ENCODE measurements at places on chromosomes 5 and 9. TPM values are rescaled to one million over a fixed set of nuclear protein-coding genes. Genes with fewer than 3 reads are reported as not detected.

Gene MYMK
- polyA plus RNA-seq, result 1.3 TPM

Gene LAMC3
- 43.4 TPM for polyA plus RNA-seq

Gene GPX3
- polyA plus RNA-seq, result 66.2 TPM

Gene AK8
- polyA plus RNA-seq, result 2.6 TPM

Gene KIF24
- polyA plus RNA-seq, result 0.71 TPM

Gene RNF208
- polyA plus RNA-seq, result 3.3 TPM

Gene SLC1A3
- polyA plus RNA-seq, result 39.6 TPM

Gene DNAJC18
- 14.4 TPM for polyA plus RNA-seq

Gene TMC1
- not detected for polyA plus RNA-seq

Gene GRXCR2
- polyA plus RNA-seq, result not detected

Gene SLC36A2
- polyA plus RNA-seq, result not detected

Gene CSF1R
- 5.1 TPM for polyA plus RNA-seq

Gene ORM1
- polyA plus RNA-seq, result 976 TPM

Gene OR1J2
- polyA plus RNA-seq, result not detected

Gene KLHL3
- polyA plus RNA-seq, result 1.4 TPM

Gene GPR150
- polyA plus RNA-seq, result 1.0 TPM

Gene ZFP2
- 0.85 TPM for polyA plus RNA-seq

Gene IL33
- polyA plus RNA-seq, result not detected

Gene C5
- polyA plus RNA-seq, result 13.8 TPM

Gene CER1
- polyA plus RNA-seq, result not detected

Gene ARID3C
- polyA plus RNA-seq, result not detected

Gene LRRC19
- 9.6 TPM for polyA plus RNA-seq

Gene TNFSF15
- polyA plus RNA-seq, result 7.1 TPM

Gene PCDHAC2
- 6.4 TPM for polyA plus RNA-seq

Gene NUDT2
- polyA plus RNA-seq, result 40.8 TPM

Gene FCN1
- polyA plus RNA-seq, result not detected

Gene IL7R
- polyA plus RNA-seq, result 0.47 TPM

Gene BAAT
- polyA plus RNA-seq, result 19.8 TPM

Gene RNF180
- polyA plus RNA-seq, result 3.0 TPM

Gene TENT4A
- polyA plus RNA-seq, result 6.8 TPM

Gene SURF2
- polyA plus RNA-seq, result 22.9 TPM

Gene KCNT1
- not detected for polyA plus RNA-seq

Gene DMGDH
- polyA plus RNA-seq, result 1.0 TPM

Gene DMRT3
- polyA plus RNA-seq, result not detected

Gene PCDHA6
- 0.38 TPM for polyA plus RNA-seq

Gene DMXL1
- 13.3 TPM for polyA plus RNA-seq

Gene ADAMTS6
- 5.9 TPM for polyA plus RNA-seq

Gene BBLN
- 92.6 TPM for polyA plus RNA-seq

Gene INSL6
- 0.41 TPM for polyA plus RNA-seq

Gene TXNDC8
- not detected for polyA plus RNA-seq

Gene SAXO1
- polyA plus RNA-seq, result 0.04 TPM

Gene ALDOB
- 44.0 TPM for polyA plus RNA-seq

Gene SLCO6A1
- polyA plus RNA-seq, result 0.77 TPM

Gene CCNI2
- 4.6 TPM for polyA plus RNA-seq

Gene GRM6
- not detected for polyA plus RNA-seq

Gene RLN1
- polyA plus RNA-seq, result 0.34 TPM

Gene CSF2
- not detected for polyA plus RNA-seq

Gene CTXN3
- polyA plus RNA-seq, result not detected

Gene PCDHB10
- polyA plus RNA-seq, result 2.7 TPM

Gene GCNT4
- 1.5 TPM for polyA plus RNA-seq

Gene SPINK6
- polyA plus RNA-seq, result not detected

Gene SH3GL2
- polyA plus RNA-seq, result 2.8 TPM

Gene LCN10
- polyA plus RNA-seq, result not detected

Gene GARIN3
- polyA plus RNA-seq, result not detected

Gene LMNB1
- polyA plus RNA-seq, result 7.5 TPM

Measured in hepatocyte (in vitro differentiated cells).